Activated T-helper 9 cell treated with anti-CD3 and anti-CD28 coated beads, Interleukin-2, amount 50 U/mL, for 16 hours (primary cell): ENCODE measurements at places on chromosomes 4 and X.

- DNase-seq: peak; percentile 89
These were observed 12.0 kb downstream of the ACOX3 start for GRCh38 chr4:8428288-8429097.

DNA sequence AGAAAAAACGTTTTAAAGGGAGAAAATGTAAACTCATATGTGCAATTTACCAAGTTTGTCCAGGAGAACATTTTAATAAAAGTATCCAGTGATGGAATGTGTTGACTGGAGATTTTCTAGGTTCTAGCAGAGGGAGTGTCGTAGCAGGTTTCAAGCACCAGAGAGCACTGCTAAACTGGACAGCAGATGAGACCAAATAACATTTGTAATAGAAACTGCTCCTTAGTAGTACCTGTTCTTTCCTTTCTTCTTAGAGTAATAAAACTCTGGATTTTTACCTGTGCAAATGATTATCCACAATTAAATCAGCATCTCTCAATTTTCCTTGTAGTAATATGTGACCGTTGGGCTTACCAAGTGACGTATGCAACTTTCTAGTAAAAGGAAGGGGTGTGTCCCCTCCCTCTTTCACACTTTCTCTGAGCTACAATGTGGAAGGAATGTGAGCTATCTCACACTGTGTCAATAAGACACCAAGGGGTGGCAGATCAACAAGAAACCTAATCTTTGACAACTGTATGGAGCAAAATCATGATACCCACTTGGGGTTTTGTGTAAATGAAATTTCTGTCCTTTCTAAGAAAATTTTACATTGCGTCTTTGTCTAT, 9.5 kb downstream of the HPGDS start:
- no peak for DNase-seq

DNA sequence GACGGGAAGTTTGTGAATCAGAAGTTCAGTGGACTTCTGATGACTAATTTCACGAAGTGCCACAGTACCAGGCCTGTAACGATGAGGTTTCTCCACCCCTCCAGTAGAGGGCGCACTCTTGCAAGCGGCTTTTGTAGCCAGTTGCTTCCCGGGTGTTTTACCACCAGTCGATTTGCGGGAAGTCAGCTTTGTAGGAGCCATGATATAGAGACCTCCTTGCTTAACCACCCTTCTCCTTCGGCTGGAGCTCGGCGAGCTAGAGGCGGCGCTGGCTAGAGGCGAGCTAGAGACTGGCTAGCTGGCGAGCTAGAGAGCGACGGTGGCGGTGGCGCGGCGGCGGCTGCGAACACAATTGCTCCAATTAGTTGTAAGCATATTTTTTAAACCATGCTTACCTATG, 72.0 kb downstream of the IL1RAPL1 start:
- DNase-seq: no peak

DNA sequence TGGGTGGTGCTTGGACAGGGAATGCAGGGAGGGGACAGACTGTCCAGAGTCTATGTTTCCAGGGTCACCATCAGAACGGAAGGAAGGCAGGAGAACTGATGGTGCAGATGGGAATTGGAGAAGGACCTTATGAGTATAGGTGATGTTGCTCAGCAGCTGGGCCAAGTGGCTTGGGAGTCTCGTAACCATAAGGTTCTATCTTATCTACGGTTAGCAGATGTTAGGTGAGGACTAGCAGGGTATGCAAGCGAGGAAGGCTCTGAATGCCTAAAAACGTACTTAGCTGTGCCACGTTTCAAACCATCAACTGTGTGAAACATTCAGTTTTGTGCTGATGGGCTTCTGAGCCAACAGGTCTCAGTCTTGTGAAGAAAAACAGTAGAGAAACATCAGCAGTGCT, 22.4 kb downstream of the MAGEA9 start:
- no peak for DNase-seq

GRCh38 chr4:39044956-39045826, 13.0 kb upstream of the TMEM156 start:
- DNase-seq: peak; percentile 36

- DNase-seq: no peak
These were observed 174.6 kb downstream of the ZNF330 start for GRCh38 chr4:141395246-141395830.

GRCh38 chrX:55007656-55008055, 7.5 kb downstream of the APEX2 start:
- DNase-seq: no peak

DNA sequence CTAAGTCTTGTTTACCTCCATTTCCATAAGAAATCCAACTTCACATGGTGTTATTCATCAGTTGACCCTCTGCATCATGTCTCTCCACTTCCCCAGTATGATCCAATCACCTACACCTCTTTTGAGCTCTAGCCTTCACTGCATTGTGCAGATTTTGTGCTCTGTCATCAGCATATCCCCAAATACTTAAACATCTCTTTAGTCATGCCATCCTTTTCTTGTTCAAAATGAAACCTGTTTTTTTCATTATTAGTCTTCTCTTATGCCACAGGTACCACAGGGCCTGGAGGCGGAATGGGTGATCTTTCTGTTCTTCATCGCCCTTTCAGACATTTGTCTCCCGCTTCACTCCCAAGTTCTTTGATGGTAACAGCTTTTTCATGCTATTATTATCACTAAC, 382.7 kb upstream of the GALNTL6 start:
- DNase-seq: no peak

DNA sequence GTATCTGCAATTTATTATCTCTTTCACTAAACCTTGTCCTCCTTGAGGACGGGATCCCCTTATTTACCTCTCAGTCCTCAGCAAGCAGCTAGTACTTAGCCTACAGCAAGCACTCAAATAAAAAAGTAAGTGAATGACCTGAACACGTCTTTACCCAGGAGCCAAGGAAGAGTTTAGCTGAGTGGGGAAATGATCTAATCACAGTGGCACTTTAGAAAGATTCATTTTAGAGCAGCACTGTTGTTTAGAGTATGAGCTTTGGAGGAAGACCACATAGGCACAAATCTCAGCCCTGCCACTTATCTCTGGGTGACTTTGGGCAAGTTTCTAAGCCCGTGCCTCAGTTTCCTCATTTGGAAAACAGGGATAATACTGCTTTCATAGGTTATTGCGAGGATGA, 2.7 kb downstream of the FAM120C start:
- DNase-seq: no peak

- DNase-seq: no peak
These were observed 137.1 kb downstream of the GASK1B start for GRCh38 chr4:158035662-158036195.

DNA sequence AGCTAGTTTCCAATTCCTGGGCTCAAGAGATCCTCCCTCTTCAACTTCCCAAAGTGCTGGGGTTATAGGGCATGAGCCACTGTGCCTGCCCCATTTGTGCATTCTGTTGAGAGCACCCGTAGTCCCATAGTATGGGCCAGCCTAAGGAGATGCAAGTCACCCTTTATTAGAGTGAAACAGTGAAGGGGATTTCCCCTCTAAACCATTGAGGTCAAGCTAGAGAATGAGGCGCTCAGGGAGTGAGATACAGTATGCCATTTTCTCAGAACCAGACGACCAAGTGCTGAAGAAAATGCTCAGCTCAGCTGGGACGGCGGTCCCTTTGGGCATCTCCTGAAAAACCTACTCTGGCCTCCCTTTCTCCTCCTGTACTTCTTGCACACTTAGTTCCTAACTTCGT, 18.7 kb downstream of the RNF4 start:
- no peak for DNase-seq

- no peak for DNase-seq
These were observed 72.2 kb downstream of the CRLF2 start for GRCh38 chrX:1140236-1140681.

DNA sequence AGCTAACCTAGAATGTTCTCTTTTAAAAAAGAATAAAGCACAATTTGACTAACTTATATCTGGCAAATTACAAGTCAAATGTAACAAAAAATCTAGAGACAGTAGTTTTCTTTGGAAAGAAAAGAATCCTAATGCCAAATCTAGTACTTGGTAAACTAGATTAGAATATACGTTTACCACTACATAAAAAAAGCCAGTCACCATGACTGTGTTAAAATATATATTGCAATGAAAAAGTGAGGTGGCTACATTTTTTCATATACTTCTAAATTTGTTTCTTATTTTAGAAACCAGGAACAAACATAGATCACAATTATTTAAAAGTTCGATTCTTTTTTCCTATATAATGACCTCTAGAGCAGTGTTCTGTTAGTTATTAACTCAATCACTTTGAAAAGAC, 29.6 kb upstream of the PPA2 start:
- DNase-seq: no peak

- no peak for DNase-seq
These were observed 23.8 kb downstream of the SHROOM3 start for GRCh38 chr4:76458825-76459224.

DNA sequence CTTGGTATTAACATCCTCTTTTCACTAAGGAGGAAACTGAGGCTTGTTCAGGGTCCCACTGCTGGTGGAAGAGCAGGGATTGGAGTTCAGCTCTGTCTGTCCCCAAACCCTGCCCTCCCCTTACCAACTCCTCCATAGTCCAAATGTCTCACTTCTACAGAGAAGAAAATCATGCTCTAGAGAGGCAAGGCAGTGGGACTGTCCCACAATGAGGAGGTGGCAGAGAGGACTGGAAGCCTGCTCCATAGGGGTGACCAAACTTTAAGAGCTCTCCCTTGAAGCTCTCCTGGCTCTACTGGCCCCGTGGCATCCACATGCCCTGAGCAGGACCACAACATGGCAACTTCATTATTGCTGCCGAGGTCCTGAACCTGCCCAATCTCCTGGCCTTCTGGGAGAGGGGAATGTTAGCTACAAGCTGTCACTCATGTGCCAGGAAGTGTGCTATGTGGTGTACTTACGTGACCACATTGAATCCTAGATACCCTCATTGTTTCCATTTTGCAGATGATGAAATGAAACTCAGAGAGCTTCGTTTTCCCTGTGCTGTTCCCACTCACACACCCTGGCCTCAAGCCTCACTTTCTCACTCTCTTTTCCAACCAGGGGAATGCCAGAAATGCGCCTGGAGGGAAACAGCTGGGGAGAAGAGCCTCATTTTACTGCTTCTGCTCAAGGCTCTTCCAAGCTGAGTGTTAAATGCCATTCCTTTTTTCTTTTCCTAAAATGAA, 71.5 kb downstream of the ANAPC4 start:
- no peak for DNase-seq

- no peak for DNase-seq
These were observed 1018.4 kb upstream of the INTU start for GRCh38 chr4:126614356-126614855.

GRCh38 chrX:33908898-33909297, 223.2 kb downstream of the FAM47A start:
- no peak for DNase-seq

GRCh38 chr4:24533364-24533763, 51.0 kb downstream of the DHX15 start:
- DNase-seq: no peak
